CD4-positive, alpha-beta T cell treated with Interleukin-15 for 4 hours (primary cell): ENCODE measurements at places on chromosomes 1 and 21.

DNA sequence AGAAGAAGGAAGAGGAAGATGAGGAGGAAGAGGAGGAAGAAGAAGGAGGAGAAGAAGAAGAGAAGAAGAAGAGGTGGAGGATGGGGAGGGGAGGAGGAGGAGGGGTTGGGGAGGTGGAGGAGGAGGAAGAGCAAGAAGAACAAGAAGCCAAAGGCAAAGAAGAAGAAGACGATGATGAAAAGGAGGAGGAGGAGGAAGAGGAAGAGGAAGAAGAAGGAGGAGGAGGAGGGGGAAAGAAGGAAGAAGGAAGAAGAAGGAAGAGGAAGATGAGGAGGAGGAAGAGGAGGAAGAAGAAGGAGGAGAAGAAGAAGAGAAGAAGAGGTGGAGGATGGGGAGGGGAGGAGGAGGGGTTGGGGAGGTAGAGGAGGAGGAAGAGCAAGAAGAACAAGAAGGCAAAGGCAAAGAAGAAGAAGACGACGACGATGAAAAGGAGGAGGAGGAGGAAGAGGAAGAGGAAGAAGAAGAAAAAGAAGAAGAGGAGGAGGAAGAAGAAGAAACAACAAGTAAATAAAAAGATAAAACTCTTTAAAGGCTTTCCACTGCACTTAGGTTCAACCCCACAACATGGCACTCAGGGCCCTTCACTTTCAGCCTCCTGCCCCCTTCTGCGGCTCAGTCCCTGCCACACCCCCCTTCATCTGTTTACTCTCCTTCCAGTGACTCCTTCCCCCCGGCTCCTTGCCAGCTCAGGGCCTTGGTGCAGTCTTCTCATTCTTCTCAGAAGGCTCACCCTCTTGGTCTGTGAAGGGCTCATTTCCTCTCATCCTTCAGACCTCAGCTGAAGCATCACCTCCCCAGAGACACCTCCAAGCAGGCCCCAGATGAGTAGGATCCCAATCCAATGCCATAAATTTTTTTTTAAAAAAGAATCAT is 114.0 kb downstream of the KCNN3 start:
- DNase-seq, result no peak

DNA sequence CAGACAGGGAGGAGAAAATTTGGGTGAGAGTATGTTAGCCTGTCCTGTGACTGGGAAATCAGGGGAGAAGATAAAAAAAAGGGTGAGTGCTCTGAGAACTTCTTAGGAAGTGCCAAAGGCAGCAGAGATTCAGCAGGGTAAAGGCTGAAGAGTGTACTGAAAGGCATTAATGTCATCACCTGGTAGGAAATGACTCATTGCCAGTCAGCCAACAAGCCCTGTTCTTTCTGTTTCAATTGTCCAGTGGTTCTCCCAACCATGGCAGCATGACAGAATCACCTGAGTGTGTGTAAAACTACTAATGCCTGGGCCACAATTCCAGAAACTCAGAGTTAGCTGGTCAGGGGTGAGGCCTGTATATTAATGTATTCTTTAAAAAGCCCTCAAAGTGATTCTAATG is 83.5 kb downstream of the INTS7 start:
- DNase-seq, result no peak

DNA sequence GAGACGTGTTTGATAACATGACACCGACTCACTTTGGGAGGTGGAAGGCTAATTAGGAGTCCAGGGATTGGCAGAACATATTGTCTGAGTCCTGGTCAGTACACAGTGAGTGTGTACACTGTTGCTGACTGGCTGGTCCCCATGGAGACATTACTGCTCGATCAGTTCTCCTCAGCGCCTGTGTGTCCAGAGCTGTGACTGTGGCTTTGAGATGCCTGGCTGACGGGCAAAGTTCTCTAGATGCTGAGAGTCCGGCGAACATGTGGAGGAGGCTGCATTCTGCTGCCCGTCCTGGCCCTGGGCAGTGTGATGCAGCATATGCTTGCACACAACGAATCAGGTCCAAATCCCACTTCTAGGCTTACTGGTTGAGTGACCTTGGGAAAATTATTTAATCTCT is 280.1 kb upstream of the ST6GALNAC5 start:
- no peak for DNase-seq

DNA sequence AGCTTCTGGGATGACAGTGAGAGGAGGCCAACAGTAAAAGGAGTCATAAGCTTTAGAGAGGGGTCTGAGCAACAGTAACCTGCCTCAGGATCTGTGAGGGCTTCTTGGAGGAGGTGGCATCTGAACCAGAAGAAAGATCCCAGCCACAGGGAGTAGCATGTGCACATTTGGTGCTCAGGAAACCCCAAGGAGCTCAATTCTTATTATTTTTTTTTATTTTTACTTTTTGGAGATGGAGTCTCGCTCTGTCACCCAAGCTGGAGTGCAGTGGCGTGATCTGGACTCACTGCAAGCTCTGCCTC is 4.7 kb downstream of the THEMIS2 start:
- DNase-seq, result no peak

GRCh38 chr1:148166558-148167492 is 14.7 kb upstream of the NBPF11 start:
- DNase-seq, result no peak

DNA sequence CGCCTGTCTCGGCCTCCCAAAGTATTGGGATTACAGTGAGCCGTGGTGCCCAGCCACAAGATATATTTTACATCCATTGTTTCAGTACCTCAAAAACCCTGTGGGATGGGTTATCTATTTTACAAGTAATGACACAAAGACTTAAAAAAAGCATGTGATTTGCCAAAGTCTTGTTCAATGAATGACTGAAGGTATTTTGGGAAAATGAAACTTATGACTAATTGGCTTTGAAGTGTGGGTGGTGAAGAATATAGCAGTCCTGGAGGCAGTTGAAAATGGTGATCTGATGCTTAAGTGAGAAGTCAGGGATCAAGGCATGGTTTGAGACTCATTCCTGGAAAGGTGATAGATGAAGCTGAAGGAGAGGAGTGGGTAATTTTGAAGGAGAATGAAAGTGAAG is 3.0 kb downstream of the SWT1 start:
- DNase-seq, result no peak

- DNase-seq, result no peak
Observed at GRCh38 chr1:209587789-209588188, 4.3 kb downstream of the CAMK1G start.

- DNase-seq, result no peak
Observed at GRCh38 chr21:22280851-22281250, 1282.6 kb downstream of the NCAM2 start.
